ENCODE measurements at places on chromosomes 12 and 14. TPM values are rescaled to one million over a fixed set of nuclear protein-coding genes. Genes with fewer than 3 reads are reported as not detected.
A peak's percentile ranks its signal among the peaks of the same experiment; 100 is the strongest.

DNA sequence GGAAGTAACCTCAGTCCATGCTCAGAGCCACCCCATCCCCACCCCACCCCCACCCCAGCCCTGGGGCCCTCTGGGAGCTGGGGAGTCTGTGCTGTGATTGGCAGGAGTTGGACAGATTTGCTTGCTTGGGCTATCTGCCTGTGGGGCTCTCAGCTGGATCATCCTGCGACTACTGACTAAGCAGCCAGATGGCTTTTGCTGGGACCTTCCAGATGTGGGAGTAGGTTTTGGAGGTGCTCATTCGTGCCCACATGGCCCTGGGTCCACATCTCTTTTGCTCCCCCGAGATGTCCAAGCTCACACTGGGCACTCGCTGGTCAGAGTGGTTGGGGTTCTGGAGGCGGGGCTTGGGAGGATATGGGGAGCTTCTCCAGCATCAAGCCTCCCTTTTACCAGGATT is 138.9 kb downstream of the TSPAN9 start:
- no peak for DNase-seq
- no peak overlapping the region for H3K27ac ChIP-seq
- H3K27me3 ChIP-seq, result no peaks in the 10 kb centered on the region
- H3K36me3 ChIP-seq, result no peaks in the 10 kb centered on the region
- peaks cover 61% of the 10 kb centered on the region for H3K4me1 ChIP-seq

GRCh38 chr14:54475187-54475899 is 13.4 kb downstream of the GMFB start:
- H3K27ac ChIP-seq, result no peak overlapping the region
- DNase-seq, result no peak
- no peaks in the 10 kb centered on the region for H3K27me3 ChIP-seq
- no peaks in the 10 kb centered on the region for H3K4me1 ChIP-seq

- no peak overlapping the region for H3K27ac ChIP-seq
- no peaks in the 10 kb centered on the region for H3K36me3 ChIP-seq
- H3K4me3 ChIP-seq, result no peak overlapping the region
- H3K27me3 ChIP-seq, result no peaks in the 10 kb centered on the region
- peaks cover 2% of the 10 kb centered on the region for H3K4me1 ChIP-seq
- DNase-seq, result no peak
Observed at GRCh38 chr12:104964167-104964855, 6.2 kb upstream of the SLC41A2 start.

Gene AVPR1A
- 0.87 TPM for total RNA-seq

DNA sequence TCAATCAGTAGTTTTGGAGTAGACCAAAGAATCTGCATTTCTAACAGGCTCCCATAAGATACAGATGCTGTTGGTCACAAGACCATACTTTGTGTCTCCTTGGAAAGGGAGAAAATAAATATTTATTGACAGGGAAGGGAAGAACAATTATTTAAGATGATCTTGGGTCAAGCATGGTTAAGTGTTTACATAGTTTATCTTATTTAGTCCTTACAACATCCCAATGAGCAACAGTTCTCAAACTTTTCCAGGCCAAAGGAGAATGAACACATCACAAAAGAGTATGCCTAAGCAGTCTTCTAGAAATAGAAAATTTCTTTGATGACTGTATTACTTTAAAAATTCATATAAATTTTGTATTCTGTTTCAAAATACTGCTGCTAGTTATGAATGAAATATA is 8.8 kb downstream of the LPCAT3 start:
- H3K27me3 ChIP-seq, result no peaks in the 10 kb centered on the region
- no peak for DNase-seq
- no peaks in the 10 kb centered on the region for H3K4me1 ChIP-seq
- no peaks in the 10 kb centered on the region for H3K36me3 ChIP-seq

DNA sequence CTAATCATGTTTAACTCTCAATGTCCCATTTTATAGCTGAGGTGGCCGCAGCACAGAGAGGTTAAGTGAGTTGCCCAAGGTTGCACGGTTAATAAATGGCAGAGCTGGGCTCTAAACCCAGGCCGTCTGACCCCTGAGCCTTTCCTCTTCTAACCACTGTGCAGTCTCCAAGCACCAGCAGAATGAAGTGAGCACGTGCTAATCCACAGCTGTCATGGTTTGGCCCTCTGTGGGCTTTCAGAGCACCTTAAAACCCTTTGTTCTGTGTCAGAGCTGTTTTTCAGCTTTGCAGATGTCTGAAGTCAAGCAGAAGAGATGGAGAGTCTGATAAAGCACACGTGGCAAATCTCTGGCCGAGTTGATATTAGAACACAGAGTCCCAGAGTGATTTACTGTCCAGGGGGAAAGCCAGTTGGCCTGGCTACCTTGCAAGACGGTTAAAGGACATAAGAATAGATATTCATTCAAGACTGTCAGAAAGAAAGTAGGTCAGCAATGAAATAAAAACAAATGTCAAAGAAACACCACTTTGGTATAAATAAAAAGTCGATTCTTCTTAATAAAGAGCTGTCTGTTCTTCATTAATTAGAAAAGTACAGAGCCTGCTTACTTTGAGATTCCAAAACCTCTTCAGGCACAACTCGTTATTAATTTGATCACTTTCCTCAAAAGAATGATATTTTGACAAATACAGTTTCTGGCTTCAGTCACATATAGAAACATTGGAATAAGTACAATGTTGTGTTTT is 107.3 kb downstream of the CRADD start:
- peaks cover 20% of the 10 kb centered on the region for H3K4me1 ChIP-seq
- no peaks in the 10 kb centered on the region for H3K27me3 ChIP-seq
- peak overlapping the region; percentile 74 for H3K27ac ChIP-seq
- no peak for DNase-seq
- H3K36me3 ChIP-seq, result no peaks in the 10 kb centered on the region

Gene DYNLL1
- 392 TPM for total RNA-seq

- no peaks in the 10 kb centered on the region for H3K27me3 ChIP-seq
- no peaks in the 10 kb centered on the region for H3K4me1 ChIP-seq
Observed at GRCh38 chr14:27686137-27686536, 1080.5 kb upstream of the FOXG1 start.

Gene PTPRQ
- not detected for total RNA-seq

Gene LRRK2
- total RNA-seq, result 12.2 TPM

GRCh38 chr12:40587421-40587820 is 104.8 kb upstream of the CNTN1 start:
- no peaks in the 10 kb centered on the region for H3K36me3 ChIP-seq
- DNase-seq, result no peak
- no peaks in the 10 kb centered on the region for H3K27me3 ChIP-seq
- H3K4me3 ChIP-seq, result no peak overlapping the region
- no peak overlapping the region for H3K27ac ChIP-seq
